ENCODE measurements at places on chromosomes 2 and 18. TPM values are rescaled to one million over a fixed set of nuclear protein-coding genes. Genes with fewer than 3 reads are reported as not detected.

DNA sequence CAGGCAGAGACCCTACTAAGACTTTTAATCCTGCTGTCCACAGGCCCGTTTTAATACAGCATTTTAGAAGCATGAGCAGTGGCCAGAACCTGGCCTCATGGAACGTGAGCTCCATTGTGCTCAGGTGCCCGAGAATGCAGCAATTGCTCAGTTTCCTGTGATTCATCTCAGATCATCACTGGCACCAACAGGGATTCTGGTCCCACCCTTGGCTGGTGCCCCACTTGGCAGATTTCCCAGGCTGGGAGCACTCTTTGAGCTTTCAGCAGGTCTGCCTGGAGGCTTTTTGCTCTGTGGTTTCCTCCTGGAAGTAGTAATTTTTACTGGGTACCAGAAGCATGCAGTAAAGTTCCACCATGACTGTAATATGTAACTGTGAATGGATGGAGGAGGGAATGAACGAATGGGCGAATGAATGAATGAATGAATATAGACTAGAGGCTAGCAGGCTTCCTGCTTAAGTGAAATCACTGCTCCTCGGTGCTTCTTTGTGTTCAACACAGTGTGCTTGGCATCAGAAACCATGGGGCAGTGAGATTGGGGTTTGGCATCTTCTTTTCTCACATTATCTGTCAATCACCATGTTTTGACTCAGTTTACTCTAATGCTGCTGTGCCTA, 312.9 kb downstream of the PRKCE start:
- peak; percentile 60 for DNase-seq

DNA sequence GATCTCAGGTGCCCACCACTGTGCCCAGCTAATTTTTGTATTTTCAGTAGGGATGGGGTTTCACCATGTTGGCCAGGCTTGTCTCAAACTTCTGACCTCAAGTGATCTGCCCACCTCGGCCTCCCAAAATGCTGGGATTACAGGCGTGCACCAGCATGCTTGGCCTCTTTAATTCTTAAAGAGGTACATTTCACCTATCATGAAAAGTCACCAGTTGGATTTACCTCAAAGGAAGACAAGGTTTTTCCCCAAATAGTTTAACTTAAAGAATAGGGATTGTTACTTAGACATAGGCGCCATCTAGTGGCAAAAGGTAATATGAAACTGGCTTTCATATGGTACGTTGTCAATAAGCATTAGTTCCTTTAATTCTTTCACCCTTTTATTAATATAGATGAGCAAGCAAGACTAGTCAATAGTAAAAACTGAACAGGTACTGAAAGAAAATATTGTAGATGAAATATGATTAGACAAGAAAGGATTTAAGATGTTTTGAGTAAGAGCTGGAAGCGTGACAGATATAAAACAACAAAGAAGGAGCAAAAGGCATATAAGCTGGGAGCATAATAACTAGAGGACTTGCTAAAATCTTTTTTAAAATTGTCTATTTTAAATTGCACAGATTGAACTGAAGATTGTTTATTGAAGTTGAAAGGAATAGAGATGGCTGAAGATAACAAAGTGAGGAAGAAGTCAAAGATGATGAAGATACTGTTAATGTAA, 35.0 kb upstream of the PSMD14 start:
- DNase-seq, result no peak

DNA sequence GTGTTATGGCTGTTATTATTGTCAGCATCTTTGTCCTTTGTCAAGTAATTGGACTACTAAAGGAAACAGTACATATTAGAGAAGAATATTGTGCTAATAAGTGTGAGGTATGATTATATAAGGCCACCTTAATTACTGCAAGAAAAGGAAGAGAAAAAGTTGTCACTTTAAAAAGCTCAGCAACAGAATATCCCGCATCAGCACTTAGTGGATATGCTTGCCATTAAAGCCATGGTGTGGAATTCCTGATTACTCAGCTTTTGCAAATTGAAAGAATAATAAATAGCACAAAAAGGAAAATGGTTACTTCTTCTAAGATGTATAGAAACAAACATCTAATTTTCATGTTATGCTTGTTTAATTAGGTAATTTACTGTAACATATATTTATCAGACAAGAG, 347.5 kb downstream of the DPP10 start:
- no peak for DNase-seq

DNA sequence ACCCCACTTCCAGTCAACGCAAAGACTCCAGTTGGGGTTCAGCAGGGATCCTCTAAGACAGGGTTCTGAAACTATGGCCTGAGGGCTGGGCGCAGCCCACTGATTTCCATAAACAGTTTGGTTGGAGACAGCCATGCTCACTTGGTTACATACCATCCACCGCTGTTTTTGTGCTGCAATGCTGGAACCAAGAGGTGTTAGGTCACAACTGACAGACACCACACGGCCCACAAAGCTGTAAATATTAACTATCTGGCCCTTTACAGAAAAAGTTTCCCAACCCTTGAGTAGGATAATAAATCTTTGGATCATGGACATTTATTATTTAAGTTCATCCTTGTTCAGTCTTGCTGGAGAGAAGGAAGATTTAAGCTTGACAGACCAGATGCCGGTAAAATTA, 8.4 kb upstream of the CD226 start:
- DNase-seq, result no peak

DNA sequence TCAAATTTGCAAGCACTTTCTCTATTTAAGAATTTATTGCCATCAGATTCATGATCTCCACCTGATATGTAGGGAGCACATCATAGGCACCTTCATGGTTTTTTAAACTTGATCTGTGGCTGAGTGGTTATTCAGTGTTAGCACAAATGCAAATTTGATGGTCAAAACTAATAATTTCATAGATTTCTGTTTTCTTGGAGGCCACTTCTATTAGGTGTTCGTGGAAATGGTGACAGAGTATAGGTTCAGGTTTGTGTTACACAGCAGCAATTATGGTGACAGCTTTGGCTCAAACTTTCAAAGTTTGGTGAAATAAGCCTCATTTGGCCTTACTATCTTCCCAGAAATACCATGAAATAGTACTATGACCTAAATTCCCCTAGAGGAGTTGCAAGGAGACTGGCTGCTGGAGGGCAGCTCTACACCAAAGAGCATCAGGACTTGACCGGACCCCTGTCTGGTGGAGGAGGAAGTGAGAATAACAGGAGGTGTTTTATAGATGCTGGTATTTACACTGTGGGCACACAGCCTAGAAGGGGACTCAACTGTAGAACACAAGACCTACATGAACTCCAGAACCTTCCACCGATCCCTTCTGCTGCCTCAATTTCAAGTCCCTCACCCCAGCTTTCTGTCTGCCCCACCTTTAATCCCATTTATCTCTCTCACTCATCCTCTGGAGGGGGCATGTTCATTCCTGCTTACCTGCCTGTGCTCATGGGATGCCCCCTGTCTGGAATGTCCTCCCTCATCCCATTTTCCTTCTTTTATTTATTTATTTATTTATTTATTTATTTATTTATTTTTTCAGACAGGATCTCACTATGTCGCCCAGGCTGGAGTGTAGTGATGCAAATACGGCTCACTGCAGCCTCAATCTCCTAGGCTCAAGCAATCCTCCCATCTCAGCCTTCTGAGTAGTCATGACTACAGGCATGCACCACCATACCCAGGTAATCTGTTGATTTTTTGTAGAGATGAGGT, 132.9 kb upstream of the SIX2 start:
- DNase-seq, result no peak

DNA sequence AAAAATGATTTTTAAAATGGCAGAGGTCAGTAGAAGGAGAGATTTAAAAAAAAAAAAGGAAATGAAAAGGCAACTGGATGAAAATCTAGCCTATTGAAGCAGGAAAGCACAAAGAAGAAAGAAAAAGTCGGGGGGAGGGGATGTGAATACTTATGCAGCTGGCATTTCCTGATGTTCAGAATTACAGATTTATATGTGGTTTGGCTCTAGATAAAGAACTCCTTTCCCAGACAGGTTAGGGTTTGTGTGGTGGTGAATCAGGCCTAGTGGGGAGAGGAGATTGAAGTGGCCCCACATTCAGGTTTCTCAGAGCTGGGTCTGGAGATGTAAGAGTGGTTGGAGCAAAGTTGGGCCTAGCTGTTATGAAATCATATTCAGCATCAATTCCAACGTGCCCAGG, 394.4 kb downstream of the FIGN start:
- DNase-seq, result no peak

DNA sequence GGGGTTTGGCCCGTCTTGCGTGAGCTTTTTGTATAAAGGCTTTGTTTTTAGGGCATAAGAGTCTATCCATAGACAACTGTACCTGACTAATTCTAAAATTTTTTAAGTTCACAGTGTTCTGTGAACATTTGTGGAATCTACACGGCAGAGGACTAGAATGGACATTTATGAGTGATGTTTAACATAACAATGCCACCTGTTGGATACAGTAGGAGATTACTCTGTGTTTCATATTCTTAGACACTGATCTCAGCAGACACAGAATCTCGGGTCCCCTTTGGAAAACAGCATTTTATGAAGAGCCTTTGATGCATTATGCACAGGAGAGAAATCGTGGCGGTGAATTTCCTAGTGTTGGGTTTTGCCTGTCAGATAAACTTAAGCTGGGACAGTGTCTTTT, 752.2 kb downstream of the DPP10 start:
- no peak for DNase-seq

DNA sequence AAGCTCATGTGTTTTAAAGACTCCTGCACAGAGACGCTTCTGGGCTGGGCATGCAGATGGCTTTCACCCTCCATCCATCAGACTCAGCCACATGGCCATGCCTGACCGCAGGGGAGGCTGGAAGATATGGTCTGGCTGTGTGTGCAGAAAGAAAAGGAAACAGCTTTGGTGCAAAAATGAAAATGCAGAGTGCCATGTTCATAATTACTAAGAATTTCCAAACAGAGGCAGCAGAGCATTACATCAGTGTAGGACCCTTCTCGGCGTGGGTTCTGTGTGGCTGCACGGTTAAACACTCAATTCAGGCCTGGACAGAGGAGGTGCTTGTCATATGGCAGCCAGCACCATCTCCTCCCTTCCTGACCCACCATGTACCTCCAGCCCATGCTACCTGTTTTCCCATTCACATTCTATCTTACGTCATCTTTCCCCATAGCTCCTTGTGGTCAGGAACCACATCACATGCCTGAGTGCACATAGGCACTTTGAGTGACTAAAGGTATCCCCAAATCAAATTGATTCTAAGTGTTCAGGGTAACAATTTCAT, 200.3 kb upstream of the ID2 start:
- DNase-seq, result no peak

The NDUFS1 gene
- 486 TPM for total RNA-seq

The BOK gene
- 2.4 TPM for total RNA-seq

The HNMT gene
- total RNA-seq, result 11.7 TPM

The PIAS2 gene
- 33.2 TPM for total RNA-seq

The SP100 gene
- total RNA-seq, result 76.9 TPM

The UCN gene
- 1.5 TPM for total RNA-seq

The NETO1 gene
- total RNA-seq, result not detected
